Forelimb muscle (tissue), 1 donor: ENCODE measurements at places on chromosomes 6 and 20. TPM values are rescaled to one million over a fixed set of nuclear protein-coding genes. Genes with fewer than 3 reads are reported as not detected.

Gene SIGLEC1
- 3.4 TPM for polyA plus RNA-seq

Gene MOCS1
- 9.2 TPM for polyA plus RNA-seq

DNA sequence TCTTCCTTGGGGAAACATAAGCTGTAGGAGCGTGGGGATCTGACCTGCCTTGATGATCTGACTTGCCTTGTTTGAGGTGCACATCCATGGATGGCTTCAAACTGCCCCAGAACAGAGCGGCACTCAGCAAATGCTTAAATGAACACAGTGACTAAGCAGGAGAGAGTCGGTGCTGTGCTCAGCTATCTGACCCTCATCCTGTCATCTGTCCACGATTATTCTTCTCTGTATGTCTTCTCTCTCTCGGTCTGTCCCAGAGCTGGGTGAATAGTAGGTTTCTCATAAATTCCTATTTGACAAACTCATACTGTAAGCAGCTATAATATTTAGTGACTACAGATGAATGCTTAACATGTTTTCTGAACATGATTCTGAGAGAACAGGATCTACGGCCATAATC, 37.3 kb downstream of the TRAM2 start:
- no peak for DNase-seq

Gene RAB23
- 11.2 TPM for polyA plus RNA-seq

Gene PRND
- polyA plus RNA-seq, result 44.4 TPM

DNA sequence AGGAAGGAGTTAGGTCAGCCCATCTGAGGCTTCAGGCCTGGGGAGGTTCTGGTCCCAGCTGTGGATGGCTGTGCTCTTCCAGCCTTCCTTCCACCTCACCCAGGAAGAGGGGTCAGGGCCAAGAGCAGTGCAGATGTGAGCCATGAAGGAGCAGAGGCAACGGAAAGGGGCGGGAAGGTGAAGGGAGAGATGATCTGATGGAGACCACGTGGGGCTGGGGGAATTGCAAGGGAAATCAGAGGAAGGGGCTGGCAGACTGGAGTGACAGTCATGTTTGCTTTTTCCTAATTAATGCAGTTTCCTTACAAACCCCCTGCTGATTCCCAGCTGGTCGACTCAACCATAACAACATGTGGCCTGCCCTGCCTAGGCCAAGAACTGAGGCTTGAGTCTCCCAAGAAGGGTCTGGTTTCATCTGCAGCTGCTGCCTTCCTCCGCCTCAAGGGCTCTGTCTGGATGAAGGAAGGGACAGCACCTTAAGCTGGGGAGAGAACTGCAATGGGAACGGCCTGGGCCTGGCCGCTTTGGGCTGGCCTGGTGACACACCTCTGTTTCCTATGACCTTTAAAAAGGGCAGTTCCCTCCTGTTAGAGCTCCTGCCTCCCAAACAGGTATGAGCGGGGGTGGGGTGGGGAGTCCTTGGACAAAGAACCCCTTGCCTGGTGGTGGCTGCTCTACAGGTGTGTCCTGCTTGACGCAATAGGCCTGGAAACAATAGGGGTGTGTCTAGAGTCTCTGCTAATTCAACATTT, 7.8 kb upstream of the MRPS18A start:
- DNase-seq, result no peak

Gene MATN4
- polyA plus RNA-seq, result 0.57 TPM

DNA sequence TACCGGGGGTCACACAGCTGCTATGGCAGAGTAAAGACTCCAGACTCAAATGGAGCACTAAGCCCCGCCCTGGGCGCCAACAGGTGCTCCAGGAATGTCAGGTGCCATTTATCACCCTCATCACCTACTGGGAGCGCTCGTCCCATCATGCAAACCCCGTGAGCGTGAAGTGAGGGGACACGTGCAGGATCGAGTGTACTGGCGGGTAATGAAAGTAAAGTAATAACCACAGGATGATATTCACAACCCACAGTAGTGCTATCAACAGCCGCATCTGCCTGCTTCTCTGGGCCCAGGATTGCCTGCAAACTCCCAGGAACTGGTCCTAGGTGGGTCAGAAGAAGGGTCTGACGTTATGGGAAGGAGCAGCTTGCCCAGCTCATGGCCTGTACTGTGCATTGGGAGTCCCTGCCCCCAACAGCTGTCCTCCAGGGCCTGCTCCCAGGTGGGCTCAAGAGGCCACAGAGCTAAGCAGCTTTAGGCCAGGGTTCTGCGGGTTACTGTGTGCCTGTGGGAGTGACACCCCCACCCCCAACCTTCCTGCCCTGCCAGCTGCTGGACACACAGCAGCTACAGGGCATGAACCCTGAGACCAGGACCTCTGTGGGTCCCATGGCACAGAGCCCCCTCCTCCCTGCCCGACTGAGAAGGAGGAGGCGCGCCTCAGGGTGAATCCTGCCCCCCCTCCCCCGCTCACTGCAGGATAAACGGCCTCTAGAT, 120.5 kb upstream of the SULF2 start:
- no peak for DNase-seq

- DNase-seq, result no peak
Measured at GRCh38 chr6:4174042-4174441, 38.7 kb upstream of the ECI2 start.

GRCh38 chr6:28817808-28818145, 106.0 kb downstream of the TRIM27 start:
- DNase-seq, result no peak

DNA sequence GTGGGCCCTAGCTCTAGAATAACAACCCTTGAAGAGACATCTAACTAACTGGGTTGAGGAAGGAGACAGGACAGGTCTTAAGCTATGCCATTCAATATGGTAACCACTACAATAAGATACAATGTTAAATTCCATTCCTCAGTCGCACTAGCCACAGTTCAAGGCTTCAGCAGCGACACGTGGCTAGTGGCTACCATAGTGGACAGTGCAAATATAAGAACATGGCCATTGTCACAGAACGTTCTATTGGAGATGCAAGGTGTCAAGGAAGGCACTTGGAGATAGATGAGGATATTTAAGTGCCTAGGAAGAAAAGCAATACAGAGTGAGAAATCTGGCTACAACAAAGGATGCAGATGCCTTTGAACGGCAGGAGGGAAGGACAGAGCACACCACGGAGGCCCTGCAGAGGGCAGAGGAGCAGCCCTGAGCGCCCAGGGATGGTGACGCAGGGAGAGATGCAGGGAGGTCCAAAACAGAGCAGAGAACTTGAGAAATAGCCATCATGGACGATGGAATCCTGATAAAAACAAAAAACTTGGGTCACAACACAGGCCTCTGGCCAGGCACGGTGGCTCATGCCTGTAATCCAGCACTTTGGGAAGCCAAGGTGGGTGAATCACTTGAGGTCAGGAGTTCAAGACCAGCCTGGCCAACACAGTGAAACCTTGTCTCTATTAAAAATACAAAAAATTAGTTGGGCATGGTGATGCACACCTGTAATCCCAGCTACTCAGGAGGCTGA, 140.7 kb downstream of the ZMYND8 start:
- DNase-seq, result no peak

DNA sequence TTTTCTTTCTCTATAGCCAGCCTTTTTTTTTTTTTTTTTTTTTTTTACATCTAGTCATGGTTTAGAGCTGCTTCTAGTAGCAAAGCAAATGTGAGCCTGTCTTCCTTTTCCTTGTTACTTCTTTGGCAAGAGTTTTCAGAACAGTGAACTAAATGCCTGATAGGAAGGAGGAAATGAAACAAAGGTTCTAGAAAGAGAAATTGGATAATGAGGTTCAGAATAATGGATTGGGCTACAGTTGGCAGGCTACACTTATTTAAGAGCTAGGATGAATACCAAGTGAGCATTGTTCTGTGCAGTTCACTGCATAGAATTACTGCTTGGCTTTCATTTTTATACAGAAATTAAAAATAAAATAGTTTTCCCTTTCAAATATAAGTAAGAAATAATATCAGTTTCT, 78.6 kb downstream of the HIVEP1 start:
- DNase-seq, result no peak

- no peak for DNase-seq
Measured at GRCh38 chr6:41767112-41767833, 12.4 kb downstream of the FRS3 start.

DNA sequence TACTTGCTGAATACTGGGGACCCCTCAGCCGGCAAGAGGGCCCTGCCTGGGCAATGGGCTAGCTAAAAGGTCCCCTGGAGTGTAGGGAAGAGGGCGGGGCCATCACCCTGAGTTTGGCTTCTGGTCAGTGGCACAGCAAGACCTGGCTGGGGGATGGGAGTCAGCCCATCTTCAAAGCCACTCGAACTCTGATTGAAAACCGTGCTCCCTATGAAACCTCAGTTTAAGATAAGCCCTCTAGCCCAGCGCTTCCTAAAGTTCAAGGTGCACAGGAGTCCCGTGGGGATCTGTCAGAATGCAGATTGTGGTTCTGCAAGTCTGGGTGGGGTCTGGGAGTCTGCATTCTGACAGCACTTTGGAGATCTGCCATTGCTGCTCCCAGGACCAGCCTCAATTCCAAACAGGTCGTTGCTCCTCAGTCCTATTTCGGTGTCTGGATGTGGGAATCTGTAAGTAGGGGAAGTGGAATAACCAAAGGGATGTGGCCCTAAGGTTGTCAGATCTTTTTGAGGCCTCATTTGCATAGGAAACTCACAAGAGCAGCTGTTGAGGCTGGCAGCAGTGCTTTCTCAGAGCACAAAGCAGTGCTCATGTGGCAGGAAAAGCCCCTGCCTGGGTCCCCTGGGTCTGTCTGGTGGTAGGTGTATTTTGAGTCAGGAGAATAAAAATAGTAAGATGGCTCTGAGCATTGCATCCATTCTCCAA, 85.3 kb upstream of the SCP2D1 start:
- DNase-seq, result no peak

Gene CPNE1
- polyA plus RNA-seq, result 103 TPM
